ENCODE measurements at places on chromosomes 12 and 14.

- ATAC-seq: no peak
These were observed 534.3 kb downstream of the SOX5 start for GRCh38 chr12:23415180-23415579.

DNA sequence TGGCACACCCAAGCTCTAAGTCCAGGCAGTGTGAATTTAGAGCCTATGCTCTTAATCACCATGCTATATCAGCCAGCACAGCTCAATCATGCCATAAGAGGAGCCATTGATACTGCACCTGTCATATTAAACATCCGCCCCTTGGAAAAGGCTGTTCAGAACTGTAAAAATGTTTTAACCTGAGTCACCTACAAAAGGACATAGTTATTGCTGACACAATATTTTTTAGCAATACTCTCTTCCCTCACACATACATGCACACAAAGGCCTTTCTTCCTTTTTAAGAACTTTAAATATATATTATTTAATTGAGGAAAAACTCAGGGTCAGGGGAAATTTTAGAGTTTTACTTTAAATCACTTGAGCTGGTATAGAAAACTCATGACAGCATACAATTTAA lies 83.5 kb upstream of the ATXN7L3B start:
- ATAC-seq: no peak

- ATAC-seq: no peak
These were observed 25.2 kb downstream of the WNK1 start for GRCh38 chr12:777550-778047.

- no peak for ATAC-seq
These were observed 1038.3 kb downstream of the BCL11B start for GRCh38 chr14:98233656-98234055.

DNA sequence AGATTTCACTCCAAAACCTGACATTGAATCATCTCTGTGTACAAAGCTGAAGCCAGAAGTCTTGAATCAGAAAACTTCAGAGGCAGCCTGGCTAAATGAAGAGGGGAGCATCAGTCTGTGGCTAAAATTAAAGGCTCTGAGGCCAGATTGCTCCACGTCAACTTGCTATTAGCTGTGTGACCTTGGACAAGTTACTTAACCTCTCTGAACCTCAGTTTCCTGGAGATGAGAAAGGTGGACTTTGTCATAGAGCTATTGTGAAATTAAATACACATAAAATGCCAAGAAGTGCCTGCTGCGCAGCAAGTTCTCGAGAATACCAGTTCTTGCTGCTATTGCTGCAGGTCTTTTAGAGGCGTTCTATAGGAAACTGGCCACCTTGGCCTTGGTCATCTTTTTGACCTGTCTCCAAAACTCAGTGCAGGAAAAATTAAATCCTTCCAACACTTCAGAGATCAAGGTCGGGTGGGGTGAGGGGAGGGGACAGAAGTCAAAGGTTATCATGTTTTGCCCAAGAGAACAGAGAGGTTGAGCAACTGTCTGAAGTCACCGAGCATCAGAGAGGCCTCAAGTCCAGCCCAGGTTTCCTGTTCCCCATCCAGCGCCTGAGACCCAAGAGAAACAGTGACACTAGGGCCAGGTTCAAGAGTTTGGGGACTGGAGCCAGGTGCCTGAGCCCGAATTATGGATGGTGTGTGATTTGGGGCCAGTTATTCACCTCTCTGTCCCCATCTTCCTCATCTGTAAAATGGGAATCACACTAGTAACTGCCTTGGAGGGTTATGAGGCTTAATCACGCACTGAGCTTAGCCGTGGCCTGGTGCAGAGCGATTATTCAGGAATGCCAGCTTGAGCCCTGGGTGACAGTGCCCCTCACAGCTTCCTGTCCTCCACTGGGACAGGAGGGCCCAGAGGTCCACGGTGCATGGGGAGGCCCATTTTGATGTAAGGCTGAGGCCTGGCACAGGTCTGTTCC lies 1.1 kb downstream of the SERPINA1 start:
- no peak for ATAC-seq

- no peak for ATAC-seq
These were observed 204.6 kb upstream of the PLXNC1 start for GRCh38 chr12:93943780-93944179.

All from activated CD4-positive, CD25-positive, alpha-beta regulatory T cell treated with anti-CD3 and anti-CD28 coated beads, Interleukin-2, amount 50 U/mL, for 24 hours (primary cell).